T follicular helper cell (primary cell): ENCODE measurements at places on chromosomes 3 and 15.

DNA sequence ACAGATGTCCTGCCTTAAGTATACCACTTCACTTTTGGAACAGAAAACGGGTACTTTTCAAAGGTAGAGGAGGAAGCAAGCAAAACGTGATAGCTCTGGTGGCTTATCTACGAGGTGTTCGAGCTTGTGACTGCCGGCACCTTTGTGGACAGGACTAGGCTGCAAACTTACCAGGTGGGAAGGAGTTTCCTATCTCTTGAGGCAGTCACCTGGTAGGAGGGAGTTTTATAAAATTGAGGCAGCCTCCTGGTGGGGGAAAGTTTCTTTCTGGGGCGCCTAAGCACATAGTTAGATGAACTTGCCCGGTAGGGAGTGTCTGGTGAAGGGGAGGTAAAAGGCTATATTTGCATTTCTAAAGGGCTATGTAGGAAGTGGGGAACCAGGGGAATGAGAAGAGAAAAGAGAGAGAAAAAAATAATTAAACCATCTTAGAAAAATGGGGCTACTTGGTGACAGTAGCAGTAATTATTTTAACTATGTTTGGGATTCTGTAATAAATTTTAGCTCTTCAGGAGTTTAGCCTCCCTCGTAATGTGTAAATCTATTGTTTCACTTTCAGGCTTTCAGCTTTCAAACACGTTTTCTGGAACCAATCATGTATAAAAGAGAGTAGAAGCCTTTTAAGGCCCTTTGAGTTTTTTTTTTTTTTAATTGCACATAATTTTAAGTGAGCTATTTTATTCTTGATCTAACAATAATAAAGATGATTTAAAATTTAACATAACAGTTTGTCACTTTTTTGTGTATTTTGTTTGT is 131.0 kb downstream of the IL5RA start:
- no peak for DNase-seq

GRCh38 chr3:58434990-58435389 is 1.4 kb upstream of the PDHB start:
- no peak for DNase-seq

DNA sequence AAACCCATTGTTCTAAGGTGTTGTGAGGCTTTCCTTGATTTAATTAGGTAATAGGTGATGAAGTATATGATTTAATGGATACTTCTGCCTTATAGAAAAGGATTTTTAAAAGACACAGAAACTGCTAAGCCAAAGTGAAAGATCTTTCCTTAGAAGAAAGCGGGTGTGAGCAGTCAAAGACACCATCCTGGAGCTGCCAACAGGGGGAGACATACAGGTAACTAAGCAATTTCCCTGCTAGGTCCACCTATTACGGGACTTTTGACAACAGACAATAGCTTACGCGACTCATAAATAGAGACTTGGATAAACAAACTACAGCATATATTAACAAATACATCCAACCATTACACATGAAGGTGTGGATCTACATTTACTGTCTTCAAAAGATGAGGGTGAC is 669.5 kb downstream of the SQOR start:
- no peak for DNase-seq

- no peak for DNase-seq
These were observed 148.1 kb upstream of the PEX5L start for GRCh38 chr3:180184816-180185215.

DNA sequence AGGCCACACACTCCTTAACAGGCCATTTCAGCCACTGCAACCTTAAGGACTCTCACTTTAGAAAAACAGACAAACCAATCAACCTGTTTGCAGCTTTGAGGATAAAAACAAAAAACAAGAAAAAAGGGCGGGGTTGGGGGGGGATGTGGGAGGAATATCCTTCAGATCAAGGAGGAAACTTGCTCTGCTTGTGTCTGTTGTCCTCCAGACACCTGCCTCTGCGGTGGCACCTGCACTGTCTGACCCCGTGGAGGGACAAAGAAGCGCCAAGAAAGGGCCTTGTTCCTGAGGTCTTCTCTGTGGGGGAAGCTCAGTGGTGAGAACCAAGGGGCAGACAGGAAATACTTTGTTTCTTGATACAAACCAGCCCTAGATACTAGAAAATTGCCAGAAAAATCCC is 70.5 kb downstream of the POLR2M start:
- no peak for DNase-seq

DNA sequence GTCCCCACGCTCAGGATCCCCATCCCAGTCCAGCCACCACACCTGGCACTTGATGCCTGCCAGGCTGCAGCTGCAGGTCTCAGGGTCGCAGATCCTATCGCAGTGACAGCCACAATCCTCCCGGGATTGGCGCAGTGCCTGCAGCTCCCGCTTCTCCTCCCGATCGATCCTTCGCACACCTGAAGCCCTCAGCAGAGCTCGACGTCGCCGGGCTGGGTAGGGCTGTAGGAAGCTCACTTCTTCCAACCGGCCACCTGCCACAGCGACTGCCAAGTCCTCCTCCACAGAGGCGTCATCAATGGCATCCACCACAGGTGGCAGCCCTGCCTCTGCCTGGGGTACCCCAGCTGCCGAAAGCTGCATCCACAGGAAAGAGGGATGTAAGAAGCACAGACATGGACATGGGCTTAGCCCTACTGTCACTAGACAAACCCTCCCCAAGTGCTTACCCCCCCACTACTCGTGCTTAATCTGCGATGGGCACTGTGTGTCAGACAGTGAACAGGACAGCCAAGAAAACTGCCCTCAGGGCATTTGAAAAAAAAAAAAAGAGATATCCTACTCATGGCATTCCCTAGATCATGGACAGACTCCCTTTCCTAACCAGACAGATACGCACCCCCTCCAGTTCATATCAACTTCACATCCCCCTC is 9.2 kb downstream of the CSRNP1 start:
- no peak for DNase-seq

GRCh38 chr15:89673165-89673512 is 6.0 kb downstream of the PLIN1 start:
- no peak for DNase-seq

DNA sequence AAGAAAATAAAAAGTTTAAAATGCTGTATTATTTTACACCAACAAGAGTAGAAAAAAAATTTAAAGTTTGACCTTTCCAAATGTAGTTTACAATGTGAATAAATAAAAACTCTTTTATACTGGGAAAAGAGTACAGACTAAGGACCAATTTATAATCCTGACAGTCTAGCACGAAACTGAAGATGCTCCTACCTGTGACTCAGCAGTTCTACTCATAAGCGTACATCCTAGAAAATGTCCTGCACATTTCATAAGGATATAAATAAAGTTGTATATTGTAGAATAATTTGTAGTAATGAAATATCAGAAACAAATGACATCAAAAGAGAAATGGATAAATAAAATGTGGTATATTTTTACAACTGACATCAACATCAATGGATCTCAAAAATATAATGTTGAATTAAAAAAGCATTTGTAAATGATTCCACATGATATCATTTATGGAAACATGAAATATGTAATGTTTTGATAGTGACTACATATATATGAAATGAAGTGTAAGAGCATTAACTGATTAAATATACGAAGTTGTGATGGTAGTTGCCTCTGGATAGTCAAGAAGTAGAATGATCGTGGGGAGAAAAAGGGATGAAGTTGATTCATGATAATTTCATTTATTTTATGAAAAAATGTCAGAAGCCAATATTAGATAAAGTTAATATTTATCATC is 161.3 kb upstream of the CBLB start:
- DNase-seq, result no peak

- DNase-seq, result no peak
These were observed 246.4 kb downstream of the RBMS3 start for GRCh38 chr3:29527246-29527645.

GRCh38 chr3:49403891-49404290 is 7.9 kb downstream of the RHOA start:
- no peak for DNase-seq

- no peak for DNase-seq
These were observed at the start of gene VGLL3 for GRCh38 chr3:86990734-86991481. VGLL3 (minus strand) TSS chr3:86991149; CDS start chr3:86990743, 406 bp downstream.

- DNase-seq, result no peak
These were observed 53.6 kb downstream of the RHCG start for GRCh38 chr15:89442671-89443307.

- no peak for DNase-seq
These were observed 5.6 kb downstream of the FAM98B start for GRCh38 chr15:38459480-38459879.

- DNase-seq, result no peak
These were observed 151.1 kb upstream of the OSTN start for GRCh38 chr3:191047930-191048329.

GRCh38 chr3:114132500-114132899 is 46.4 kb downstream of the DRD3 start:
- DNase-seq, result no peak

- no peak for DNase-seq
These were observed 28.4 kb downstream of the USF3 start for GRCh38 chr3:113668015-113668414.

DNA sequence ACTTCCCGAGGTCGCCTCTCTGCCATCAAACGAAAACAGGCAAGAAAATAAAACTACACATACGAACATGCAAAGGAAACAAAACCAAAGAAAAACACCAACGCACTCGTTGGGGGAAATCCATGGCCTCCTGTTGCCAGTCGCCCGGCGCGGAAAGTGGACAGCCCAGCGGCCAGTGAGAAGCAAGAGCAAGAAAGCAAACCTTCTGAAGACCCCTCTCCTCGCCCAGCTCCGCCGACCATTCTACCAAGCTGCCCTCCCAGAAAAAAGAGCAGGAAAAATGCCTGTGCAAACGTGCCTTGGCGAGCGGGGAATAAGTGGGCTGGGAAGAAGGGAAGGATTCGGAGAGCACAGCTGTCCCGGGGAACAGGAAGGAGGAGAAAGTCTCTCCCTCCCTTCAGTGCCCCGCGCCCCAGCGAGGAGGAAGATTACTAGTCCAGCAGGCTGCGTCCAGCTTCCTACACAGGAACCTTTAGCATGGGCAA is 802 bp upstream of the NECTIN3 start:
- DNase-seq, result peak; percentile 6

- DNase-seq, result no peak
These were observed 70.2 kb downstream of the TMEM44 start for GRCh38 chr3:194562986-194563385.

DNA sequence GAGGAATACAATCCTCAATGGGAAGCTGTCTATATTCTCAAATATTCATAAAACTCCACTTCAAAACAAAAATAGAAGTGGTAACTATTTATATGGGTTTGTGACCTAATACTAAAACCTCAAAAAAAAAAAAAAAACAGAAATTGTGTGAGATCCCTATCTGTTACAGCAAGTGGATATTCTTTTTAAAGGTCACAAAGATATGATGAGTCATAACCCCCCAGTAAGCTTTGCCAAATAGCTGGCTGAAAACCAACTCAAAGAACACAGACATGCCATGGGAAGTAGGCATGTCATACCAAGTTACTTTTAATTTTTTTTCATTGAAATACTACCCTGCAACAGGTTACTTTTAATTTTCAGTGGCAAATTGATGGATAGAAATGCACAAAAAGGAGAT is 62.5 kb downstream of the CBLB start:
- no peak for DNase-seq
